ENCODE measurements at places on chromosomes 2 and 18. TPM values are rescaled to one million over a fixed set of nuclear protein-coding genes. Genes with fewer than 3 reads are reported as not detected.
A peak's percentile ranks its signal among the peaks of the same experiment; 100 is the strongest.

GRCh38 chr2:62151306-62151638 lies 44.6 kb upstream of the B3GNT2 start:
- DNase-seq = no peak

- no peak for DNase-seq
These were observed 21.9 kb downstream of the MRPL35 start for GRCh38 chr2:86221066-86221684.

DNA sequence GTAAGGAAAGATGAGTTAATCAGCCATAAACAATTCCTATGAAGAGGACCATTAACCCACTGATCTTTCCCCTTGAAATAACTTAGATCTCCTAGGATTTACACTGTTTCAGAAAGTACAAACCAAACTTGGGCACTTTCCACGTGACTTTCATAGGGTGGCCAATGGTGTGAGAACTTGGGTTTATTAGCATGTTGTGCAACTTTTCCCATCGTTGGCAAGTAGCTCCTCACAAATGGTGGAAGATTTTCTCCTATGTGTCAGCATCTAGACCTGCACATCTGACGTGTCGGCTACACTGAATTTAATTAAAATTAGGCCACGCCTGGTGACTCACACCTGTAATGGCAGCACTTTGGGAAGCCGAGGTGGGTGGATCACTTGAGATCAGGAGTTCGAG lies 116.3 kb downstream of the GALNT1 start:
- no peak for DNase-seq

ZAP70 gene
- total RNA-seq = 2.9 TPM

GRCh38 chr2:55051026-55051866 lies 995 bp upstream of the RTN4 start:
- DNase-seq = peak; percentile 62

DNA sequence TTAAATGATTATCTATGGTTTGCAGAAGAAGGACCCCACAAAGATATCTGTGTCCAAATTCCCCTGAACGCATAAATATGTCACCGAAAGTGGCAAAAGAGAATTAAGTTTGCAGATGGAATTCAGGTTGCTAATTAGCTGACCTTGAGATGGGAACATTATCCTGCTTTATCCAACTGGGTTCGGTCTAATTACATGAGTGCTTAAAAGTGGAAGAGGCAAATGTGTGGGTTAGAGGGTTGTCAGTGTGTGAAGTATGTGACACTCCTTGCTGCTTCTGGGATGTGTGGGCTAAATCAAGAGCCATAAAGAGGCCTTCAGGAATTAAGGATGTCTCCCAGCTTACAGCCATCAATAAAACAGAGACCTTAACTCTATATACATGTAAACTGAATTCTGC lies 53.5 kb downstream of the CDH19 start:
- DNase-seq = no peak

UGT1A9 gene
- total RNA-seq = 5.2 TPM

- DNase-seq = no peak
These were observed 1280.5 kb upstream of the CDH2 start for GRCh38 chr18:29457316-29457889.

GRCh38 chr2:173288561-173288960 lies 66.1 kb upstream of the CDCA7 start:
- no peak for DNase-seq

DNA sequence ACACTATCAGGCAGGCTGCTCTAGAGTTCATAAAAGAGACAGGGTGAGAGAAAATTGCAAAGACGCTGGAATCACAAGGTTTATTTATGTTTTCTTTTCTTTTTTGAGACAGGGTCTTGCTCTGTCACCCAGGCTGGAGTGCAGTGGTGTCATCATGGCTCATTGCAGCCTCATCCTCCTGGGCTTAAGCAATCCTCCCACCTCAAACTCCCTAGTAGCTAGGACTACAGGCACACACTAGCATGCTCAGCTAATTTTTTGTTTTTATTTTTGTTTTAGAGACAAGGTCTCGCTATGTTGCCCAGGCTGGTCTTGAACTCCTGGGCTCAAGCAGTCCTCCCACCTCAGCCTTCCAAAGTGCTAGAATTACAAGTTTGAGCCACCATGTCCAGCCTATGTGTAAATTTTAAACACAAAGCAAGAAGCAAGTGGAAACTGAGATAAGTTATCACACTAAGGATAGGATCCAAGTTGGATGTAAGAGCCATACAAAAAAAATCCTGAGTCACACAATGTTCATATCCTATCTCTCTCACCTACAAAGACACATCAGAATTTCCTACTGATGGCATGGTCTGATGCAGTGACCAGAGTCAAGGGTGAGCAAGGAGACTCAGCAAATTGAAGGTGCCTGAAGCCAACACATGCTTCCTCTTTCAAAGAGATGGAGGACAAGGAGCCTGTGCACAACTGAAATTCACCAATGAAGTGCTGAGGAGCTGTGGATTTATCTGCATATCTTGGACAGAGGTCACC lies 31.4 kb downstream of the MYL12B start:
- DNase-seq = no peak

DNA sequence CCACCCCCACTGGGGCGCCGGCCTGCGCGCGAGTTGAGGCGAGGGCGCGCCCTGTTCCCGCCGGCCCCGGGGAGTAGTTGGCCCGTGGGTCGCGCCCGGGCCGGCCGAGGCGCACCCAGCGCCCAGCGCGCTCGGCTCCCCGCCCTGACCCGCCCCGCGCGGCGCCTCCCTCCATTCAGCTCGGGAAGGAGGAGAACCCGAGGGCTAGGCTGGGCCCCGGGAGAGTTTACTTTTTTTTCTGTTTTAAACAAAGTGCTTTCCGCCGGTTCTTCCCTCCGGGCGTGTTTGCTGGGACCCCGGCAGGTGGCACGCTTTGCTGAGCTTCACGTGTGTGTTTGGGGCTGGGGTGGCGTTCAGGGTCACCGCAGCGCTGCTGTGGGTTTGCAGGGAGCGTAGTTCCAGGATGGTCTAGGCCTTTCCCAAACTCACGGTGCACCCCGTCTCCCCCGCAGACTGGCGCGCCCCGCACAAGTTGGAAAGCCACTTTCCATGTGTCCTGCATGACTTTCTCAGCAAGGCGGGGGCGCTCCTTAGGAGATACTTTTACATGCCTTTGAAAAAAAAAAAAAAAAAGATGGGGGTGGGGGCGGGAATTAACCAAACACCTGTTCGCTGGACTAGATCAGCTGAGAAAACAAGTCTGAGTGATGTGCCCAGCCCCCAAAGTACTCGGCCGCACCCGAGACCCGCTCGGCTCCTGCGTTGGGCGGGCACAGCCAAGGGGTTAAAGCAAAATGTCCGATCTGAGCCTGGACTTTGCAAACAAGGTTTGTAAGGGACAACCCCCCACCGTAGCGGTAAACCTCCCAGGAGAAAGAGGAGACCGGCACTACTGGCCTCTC lies 825 bp downstream of the ITGA6 start:
- peak; percentile 80 for DNase-seq

DNA sequence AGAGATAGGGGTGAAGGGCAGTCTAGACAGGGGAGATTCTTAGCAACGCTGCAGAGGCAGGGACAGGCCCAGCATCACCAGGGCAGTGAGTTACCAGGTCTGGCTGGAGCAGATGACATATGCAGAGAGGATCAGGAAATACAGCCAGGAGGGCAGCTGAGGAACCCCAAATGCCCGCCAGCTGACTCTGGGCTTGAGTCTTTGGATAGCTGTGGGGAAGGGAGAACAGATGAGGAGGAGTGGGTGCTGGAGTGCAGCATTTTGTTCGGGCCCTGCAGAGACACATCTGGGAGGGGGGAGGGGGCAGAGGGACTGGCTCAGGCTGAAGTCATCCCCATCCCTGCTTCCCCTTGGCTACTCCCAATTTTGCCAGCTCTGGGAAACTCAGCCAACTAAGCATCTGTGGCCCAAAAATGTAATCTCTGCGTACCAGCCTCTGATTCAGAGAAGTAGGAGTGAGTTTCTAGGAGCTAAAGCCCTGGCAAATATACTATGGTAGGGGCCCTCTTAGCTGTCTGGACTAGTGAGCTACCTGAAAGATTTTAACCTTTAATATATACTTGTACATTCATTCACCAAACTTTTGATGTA lies 214.5 kb downstream of the ZBTB7C start:
- no peak for DNase-seq

GRCh38 chr18:58501066-58501896 lies 127.6 kb downstream of the ALPK2 start:
- DNase-seq = no peak

- DNase-seq = no peak
These were observed 61.9 kb upstream of the HK2 start for GRCh38 chr2:74772046-74772445.

ALPI gene
- total RNA-seq = 21.1 TPM

DNA sequence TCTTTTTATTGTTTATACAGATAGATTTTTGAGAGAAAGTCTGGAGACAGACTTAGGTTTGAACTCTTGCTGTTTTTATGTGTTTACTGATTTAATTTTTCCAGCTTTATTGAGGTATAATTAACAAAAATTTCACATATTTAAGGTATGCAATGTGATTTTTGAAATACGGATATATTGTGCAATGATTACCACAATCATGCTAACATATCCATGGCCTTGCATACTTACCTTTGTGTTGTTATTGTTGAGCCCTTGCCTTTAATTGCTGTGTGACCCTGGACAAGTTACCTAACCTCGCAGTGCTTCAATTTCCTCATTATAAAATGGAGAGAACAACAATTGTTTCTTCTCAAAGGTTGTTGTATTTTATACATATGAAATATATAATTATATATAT lies 13.9 kb upstream of the RBMS1 start:
- no peak for DNase-seq

GRCh38 chr18:10732990-10733389 lies 207.2 kb downstream of the NAPG start:
- no peak for DNase-seq

- DNase-seq = no peak
These were observed 87.8 kb downstream of the CALCRL start for GRCh38 chr2:187360286-187360685.

DNA sequence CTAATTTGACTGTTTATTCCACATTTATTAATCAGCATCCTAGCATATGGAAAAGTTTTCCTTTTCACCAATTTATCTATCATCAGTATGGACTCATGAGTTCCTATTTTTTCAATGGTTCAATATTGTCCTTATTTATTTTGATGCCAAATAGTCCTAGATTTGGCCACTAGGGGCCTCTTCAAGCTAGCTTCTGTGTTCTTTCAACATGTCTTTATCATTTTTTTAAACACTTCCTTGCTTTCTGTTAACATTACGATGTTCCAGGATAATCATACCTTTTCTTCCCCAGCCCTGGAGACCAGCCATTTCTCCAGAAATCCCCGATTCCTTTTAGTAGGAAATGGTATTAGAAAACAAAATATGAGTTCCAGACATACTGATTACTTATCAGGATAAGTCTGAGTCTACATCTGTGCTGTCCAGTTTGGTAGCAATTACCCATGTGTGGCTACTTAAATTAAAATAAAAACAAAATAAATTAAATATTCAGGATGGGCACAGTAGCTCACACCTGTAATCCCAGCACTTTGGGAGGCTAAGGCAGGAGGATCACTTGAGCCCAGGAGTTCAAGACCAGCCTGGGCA lies 70.6 kb downstream of the RPE start:
- DNase-seq = no peak

- no peak for DNase-seq
These were observed 87.3 kb downstream of the LRRTM4 start for GRCh38 chr2:77434880-77435279.

All from left colon (tissue), 2 donors.